NCI-H187 treated with DMSO at 0.1 percent for 48 hours (cell line): ENCODE measurements at places on chromosomes 16 and 17.

DNA sequence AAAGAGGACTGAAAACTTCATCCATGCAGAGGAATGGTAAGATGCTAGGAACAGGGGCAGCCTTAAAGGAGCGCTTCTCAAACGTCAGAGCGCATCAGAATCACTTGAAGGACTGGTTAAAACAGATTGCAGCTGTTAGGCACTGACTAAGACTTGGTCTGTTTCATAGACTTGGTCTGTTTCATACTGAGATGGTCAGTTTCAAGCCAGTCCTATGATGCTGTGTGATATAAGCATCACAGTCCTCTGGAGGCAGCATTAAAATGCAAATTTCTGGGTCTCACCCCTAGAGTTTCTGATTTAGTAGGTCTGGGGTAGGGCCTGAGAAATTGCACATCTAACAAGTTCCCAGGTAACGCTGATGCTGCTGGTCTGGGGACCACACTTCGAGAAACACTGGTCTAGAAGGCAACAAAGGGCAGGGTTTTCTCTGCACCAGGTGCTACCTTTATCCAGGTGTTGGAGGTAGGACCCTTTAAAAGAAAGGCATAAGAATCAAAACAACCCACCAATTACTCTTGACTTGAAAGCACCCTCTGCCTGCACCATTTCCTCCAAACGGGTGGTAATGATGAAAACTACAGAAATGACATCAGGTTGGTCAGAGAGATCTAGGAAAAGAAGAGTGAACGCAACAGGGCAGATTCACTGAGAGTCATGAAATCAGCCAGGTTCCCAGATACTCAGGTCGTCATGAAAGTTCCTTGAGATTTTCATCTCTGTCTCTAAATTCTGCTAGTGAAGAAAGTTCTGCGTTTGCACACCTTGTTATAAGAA, 95.0 kb upstream of the RCVRN start:
- DNase-seq = no peak

GRCh38 chr17:59668816-59669215, 38.4 kb downstream of the PTRH2 start:
- DNase-seq = no peak

DNA sequence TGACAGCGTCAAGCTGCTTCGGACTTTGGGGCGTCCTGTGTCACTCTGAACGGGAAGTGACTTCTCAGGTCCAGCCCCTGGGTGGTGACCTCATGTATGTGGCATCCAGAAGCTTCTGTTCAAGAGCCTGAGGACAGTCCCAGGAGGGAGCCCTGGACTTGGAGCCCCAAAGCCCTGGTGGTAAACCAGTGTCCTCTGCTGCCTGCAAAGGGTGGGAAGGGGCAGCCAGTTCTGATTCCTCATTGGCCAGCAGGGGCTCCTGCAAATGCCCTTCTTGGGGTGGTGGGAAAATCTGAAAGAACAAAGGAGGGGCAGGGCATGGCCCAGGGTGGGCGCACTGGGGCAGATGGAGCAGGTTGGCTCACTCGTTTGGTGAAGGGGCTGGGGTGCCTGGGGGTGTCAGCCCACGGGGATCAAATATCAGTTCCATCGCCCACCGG, 1.6 kb downstream of the OSGIN1 start:
- no peak for DNase-seq

DNA sequence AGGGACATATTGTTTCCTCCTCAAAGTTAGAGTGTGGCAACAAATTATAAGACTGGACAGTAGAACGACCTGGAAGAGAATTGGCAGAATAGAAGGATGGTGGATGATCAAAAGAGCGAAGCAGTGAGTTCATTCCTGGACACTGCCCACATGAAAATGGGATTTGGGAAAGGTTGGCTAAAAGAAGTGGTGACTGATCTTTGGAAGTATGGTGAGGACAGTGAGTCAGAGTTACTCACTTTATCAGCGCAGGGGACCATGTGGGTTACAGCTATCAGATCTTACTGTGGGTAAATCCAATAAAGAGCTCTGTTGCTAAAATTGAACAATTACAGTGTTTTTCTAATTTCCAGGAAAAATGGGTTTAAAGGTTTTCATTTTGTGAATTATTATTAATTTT, 2.7 kb upstream of the TANC2 start:
- DNase-seq = no peak

- no peak for DNase-seq
Observed at GRCh38 chr16:27531186-27531585, 18.5 kb downstream of the GTF3C1 start.

DNA sequence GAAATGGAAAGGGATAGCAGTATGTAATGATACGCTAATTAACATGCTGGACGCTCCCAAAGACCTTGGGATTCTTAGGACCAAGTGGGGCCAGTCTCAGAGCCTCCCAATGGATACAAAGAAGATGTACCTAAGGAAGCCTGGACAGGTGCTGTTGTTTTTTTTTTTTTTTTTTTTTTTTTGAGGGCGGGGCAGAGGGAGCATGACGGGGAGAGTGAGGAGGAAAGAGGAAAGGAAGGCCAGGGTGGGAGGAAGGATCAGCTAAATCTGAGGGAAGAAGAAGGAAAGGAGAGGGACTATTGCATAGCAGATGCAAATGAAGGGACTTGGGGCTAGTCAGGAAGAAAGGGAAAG, 2.5 kb downstream of the VAMP2 start:
- no peak for DNase-seq
